Type B pancreatic cell (in vitro differentiated cells): ENCODE measurements at places on chromosomes 4 and X. TPM values are rescaled to one million over a fixed set of nuclear protein-coding genes. Genes with fewer than 3 reads are reported as not detected.

Gene GPR50
- total RNA-seq = 2.1 and 3.5 TPM in 2 replicates

Gene NALF2
- 1.8 and 3.4 TPM in 2 replicates for total RNA-seq

Gene TCEAL5
- total RNA-seq = 0.71 TPM in 1 of 2 replicates, not detected in the other

Gene SLITRK2
- 4.9 and 5.4 TPM in 2 replicates for total RNA-seq

Gene CFAP99
- total RNA-seq = 0.43 and 1.1 TPM in 2 replicates

DNA sequence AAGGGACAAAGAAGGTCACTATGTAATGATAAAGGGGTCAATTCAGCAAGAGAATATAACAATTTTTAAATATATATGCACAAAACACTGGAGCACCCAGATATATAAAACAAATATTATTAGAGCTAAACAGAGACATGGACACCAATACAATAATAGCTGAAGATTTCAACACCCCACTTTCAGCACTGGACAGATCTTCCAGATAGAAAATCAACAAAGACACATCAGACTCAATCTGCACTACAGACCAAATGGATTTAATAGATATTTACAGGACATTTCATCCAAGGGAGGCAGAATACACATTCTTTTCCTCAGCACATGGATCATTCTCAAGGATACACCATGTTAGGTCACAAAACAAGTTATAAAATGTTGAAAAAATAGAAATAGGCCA lies 111.4 kb downstream of the SOX3 start:
- no peak overlapping the region for H3K4me3 ChIP-seq
- H3K27ac ChIP-seq = no peak overlapping the region
- H3K36me3 ChIP-seq = no peaks in the 10 kb centered on the region
- H3K4me1 ChIP-seq = no peaks in the 10 kb centered on the region
- DNase-seq = no peak

- no peak overlapping the region for H3K27ac ChIP-seq
- H3K4me3 ChIP-seq = no peak overlapping the region
- H3K4me1 ChIP-seq = no peaks in the 10 kb centered on the region
- DNase-seq = no peak
- no peaks in the 10 kb centered on the region for H3K36me3 ChIP-seq
These were observed 111.1 kb downstream of the APOOL start for GRCh38 chrX:85114776-85115175.

DNA sequence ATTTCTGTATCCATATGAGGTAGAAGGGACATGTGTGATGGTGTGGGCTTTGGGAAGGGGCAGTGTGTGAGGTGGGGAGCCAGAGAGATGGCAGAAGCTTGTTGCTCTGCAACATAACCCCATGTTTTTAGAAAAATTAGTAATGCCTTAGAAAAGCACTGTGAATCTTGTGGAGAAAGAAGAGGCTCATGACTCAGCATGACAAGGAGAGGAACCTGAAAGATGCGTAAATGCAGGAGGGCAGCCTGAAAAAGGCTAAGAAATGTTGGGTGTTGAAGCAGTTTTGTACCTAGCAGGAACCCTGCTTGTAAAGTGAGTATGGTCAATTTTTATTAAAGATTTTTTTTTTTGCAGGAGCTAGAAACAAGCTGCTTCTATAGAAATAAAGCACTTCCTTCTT lies 59.8 kb downstream of the ARSJ start:
- H3K36me3 ChIP-seq = no peaks in the 10 kb centered on the region
- no peak for DNase-seq
- no peak overlapping the region for H3K4me3 ChIP-seq
- peak overlapping the region; percentile 5 for H3K27ac ChIP-seq

DNA sequence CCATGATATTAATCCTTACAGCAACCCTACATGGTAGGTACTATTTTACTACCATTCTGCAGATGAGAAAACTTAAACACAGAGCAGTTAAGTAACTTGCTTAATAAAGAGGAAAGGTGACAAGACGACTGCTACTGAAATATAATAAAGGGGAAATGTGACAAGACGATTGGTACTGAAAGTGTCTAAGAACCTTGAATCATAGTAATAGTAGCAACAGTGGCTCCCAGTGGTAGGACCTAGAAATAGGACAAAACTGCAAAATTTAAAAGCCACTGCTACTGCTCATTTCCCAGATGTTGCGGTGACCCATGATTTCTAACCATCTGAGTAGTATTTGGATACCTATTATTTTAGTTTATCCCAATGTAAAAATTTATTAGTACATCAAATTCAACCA lies 89.5 kb downstream of the TASL start:
- no peaks in the 10 kb centered on the region for H3K36me3 ChIP-seq
- peaks cover 4% of the 10 kb centered on the region for H3K4me1 ChIP-seq
- no peaks in the 10 kb centered on the region for H3K27me3 ChIP-seq
- H3K27ac ChIP-seq = no peak overlapping the region

- H3K27ac ChIP-seq = peak overlapping the region; percentile 34
- no peak for DNase-seq
- H3K4me1 ChIP-seq = no peaks in the 10 kb centered on the region
- no peak overlapping the region for H3K4me3 ChIP-seq
These were observed 12.4 kb upstream of the EOLA2 start for GRCh38 chrX:149950681-149951080.

GRCh38 chr4:155679343-155679742 lies 12.7 kb downstream of the GUCY1A1 start:
- peaks cover 14% of the 10 kb centered on the region for H3K4me1 ChIP-seq
- no peaks in the 10 kb centered on the region for H3K27me3 ChIP-seq
- no peak overlapping the region for H3K27ac ChIP-seq
- H3K4me3 ChIP-seq = no peak overlapping the region
- H3K36me3 ChIP-seq = no peaks in the 10 kb centered on the region
